Stomach (tissue), 19 donors: ENCODE measurements at places on chromosomes 3 and 15. TPM values are rescaled to one million over a fixed set of nuclear protein-coding genes. Genes with fewer than 3 reads are reported as not detected.

- no peak overlapping the region for H3K27ac ChIP-seq
- H3K36me3 ChIP-seq: no peaks in the 10 kb centered on the region
- H3K4me1 ChIP-seq: peaks cover 7% of the 10 kb centered on the region
- no peak overlapping the region for H3K4me3 ChIP-seq
Measured at GRCh38 chr15:76565366-76565765, 228.8 kb downstream of the ISL2 start.

Gene NR2E3
- not detected for total RNA-seq

DNA sequence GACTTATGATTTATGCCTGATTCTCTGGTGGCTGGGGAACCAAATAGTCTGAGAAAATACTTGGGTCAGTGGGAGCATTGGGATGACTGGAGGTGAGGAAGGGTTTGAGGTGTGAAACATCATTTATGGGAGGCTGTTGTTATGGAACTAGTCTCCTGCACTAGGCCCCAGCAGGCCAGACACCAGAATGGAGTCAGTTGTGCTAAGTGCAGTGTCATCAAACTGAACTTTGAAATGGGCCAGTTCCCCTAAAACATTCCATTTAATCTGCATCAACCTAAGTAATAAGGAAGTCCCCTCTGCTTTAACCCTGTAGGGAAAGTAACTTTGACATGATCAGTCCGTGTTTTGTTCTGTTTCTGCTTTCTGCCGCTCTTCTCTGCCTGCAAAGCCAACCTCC is 44.9 kb upstream of the KLHL25 start:
- H3K36me3 ChIP-seq: no peaks in the 10 kb centered on the region
- no peaks in the 10 kb centered on the region for H3K27me3 ChIP-seq
- peak overlapping the region; percentile 83 for H3K27ac ChIP-seq
- H3K4me3 ChIP-seq: no peak overlapping the region
- H3K4me1 ChIP-seq: peaks cover 37% of the 10 kb centered on the region

- no peak overlapping the region for H3K27ac ChIP-seq
- no peaks in the 10 kb centered on the region for H3K36me3 ChIP-seq
- no peaks in the 10 kb centered on the region for H3K4me1 ChIP-seq
- no peaks in the 10 kb centered on the region for H3K27me3 ChIP-seq
Measured at GRCh38 chr3:80470433-80470832, 702.6 kb upstream of the ROBO1 start.

DNA sequence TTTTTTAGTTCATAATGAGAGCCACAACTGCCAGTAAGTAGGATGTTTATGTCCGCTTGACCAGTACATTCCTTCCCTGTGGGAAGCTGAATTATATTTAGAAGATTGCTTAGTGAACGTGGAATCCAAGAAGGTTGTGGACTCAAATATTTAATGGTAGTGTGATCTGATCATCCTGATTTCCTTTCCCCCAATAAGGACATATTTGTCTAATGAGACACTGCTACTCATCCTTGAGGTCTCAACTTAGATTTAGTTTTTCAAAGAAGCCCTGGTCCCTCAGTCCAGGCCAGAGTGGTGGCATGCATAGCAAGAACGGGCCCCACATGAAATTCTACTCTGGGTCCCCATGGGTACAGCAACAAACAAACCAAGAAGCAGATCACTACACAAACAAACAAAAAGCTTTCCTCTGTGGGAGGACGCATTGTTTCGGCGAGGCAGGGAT is 60.8 kb downstream of the USP13 start:
- no peaks in the 10 kb centered on the region for H3K27me3 ChIP-seq
- no peak overlapping the region for H3K27ac ChIP-seq
- DNase-seq: no peak
- H3K4me1 ChIP-seq: no peaks in the 10 kb centered on the region
- no peak overlapping the region for H3K4me3 ChIP-seq

Gene DPH6
- total RNA-seq: 27.7 TPM

DNA sequence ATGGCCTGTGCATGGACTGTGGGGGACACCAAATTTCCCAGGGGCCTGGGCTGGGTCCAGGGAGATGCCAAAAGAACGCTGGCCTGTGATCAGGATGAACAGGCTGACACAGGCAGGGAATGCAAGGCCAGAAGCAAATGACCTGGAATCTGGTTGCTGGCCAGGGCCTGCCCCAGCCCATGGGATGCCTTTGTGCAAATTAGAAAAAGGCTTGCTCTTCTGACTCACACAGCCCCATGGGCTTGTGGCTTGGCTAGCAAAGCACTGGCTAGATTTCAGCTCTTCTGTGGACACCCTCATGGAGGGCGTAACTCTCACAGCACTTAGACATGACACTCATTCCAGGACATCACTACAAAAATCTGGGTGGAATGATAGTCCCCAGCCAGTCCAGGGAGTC is 356.0 kb downstream of the SHQ1 start:
- peaks cover 14% of the 10 kb centered on the region for H3K4me1 ChIP-seq
- H3K27ac ChIP-seq: no peak overlapping the region
- H3K4me3 ChIP-seq: no peak overlapping the region
- no peaks in the 10 kb centered on the region for H3K36me3 ChIP-seq

DNA sequence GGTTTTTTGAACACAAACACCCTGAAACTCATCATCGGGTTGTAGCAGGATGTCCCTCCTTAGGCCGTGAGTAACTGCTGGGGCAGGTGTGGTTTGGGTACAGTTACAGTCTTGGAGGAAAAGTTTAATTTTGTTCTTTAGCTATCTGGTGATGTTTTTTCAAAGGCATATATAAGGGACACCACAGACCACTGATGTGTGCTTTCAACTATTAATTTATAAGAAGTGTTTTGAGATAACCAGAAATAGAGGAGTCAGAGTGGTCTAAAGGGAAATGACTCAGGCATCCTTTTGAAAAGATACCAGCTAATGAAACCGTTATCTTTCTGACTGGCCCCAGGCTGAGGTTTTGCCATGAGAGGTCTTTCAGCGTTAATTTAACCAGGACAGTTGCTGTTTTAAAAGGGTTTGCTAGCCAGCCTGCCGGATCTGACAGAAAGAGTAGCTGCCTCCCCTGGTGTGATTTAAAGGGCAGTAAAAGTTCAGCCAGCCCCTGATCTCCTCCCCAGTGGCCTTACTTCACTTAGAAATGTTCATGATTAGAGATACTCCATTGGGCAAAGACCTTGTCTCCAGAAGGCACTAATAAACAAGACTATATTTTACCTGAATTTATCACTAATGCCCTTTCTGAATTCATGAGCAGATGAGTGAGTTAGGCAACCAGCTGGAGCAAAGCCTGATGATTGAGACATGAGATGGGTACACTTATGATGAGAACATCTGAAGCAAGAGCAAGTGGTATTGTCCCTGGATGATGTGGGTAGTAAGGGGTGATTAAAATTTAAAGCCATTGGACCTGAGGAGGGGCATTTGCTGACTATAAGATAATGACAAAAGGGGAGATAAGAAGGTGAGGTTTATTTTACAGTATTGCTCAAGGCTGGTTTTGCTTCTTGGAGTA is 482.5 kb upstream of the TBL1XR1 start:
- DNase-seq: no peak
- H3K4me1 ChIP-seq: no peaks in the 10 kb centered on the region
- no peaks in the 10 kb centered on the region for H3K27me3 ChIP-seq

GRCh38 chr15:65653801-65654521 is 32.2 kb downstream of the SLC24A1 start:
- peaks cover 75% of the 10 kb centered on the region for H3K36me3 ChIP-seq
- no peaks in the 10 kb centered on the region for H3K27me3 ChIP-seq
- no peaks in the 10 kb centered on the region for H3K4me1 ChIP-seq
- DNase-seq: no peak
- no peak overlapping the region for H3K27ac ChIP-seq

DNA sequence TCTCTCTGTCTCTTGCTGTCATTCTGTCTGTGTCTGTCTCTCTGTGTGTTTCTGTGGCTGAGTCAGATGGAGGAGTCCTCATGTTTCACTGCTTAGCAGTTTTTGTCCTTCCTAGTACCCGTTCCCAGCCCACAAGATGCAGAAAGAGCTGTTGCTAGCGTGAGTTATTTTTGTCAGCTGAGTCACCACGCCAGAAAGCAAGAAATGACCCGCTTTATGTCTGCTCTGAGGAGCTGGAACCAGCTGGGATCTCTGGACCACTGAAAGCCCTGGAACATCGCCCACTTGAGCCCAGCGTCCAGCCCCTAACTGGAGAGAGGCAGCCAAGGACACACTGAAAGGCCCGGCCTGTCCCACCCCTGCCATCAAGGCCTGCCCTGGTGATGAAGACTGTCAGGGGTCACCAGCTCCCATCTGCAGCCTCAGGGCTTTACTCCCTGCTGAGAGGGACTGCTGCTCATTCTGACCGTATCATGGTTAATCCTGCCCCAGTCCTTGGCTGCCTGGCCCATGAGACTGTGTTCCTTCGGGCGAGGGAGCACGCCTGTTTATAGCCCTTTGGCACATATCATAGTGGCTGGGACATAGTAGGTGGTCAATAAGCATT is 101.7 kb upstream of the TPM1 start:
- H3K36me3 ChIP-seq: no peaks in the 10 kb centered on the region
- no peaks in the 10 kb centered on the region for H3K27me3 ChIP-seq
- H3K4me1 ChIP-seq: peaks cover 14% of the 10 kb centered on the region

DNA sequence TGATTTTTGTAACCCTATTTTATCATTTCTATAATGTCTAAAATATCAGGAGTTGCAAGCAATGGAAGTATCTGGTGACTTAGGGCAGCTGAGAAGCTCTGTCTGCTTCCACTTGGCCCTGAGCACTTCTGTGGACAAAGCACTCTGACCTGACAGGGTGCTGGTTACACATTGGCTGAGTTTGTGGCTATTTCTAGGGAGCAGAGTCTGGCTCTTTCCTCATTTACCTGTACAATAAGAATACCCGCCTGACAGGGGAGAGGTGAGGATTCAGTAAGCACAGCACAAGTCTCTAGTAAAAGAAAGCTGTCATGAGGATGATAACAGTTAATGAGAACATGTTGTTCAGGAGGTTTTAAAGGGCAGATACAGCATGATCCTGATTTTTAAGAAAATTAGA is 33.3 kb upstream of the SPESP1 start:
- no peaks in the 10 kb centered on the region for H3K4me1 ChIP-seq
- H3K27me3 ChIP-seq: no peaks in the 10 kb centered on the region
- H3K27ac ChIP-seq: no peak overlapping the region
- DNase-seq: no peak
- H3K36me3 ChIP-seq: no peaks in the 10 kb centered on the region

DNA sequence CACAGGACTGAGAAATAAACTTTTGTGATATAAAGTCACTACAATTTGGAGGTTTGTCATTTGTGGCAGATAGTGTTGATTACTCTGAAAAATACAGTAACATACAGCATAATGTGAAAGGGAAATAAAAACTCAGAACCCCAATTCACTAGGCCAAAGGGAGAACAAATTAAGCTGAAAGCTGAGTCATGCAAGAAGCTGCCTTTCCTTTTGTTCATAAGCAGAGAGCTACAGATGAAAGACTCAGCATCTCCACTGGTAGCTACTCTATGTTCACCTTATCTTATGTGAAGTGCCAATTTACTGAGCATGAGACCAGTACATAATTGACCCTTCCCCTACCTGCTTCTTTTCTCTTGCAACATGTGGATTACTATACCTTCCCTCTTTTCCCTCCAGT is 19.3 kb upstream of the SLTM start:
- peak; percentile 34 for DNase-seq
- H3K4me1 ChIP-seq: peaks cover 13% of the 10 kb centered on the region
- H3K36me3 ChIP-seq: no peaks in the 10 kb centered on the region
- no peaks in the 10 kb centered on the region for H3K27me3 ChIP-seq
- H3K27ac ChIP-seq: peak overlapping the region; percentile 88

- no peak overlapping the region for H3K27ac ChIP-seq
- H3K4me1 ChIP-seq: no peaks in the 10 kb centered on the region
- no peaks in the 10 kb centered on the region for H3K27me3 ChIP-seq
- peak; percentile 50 for DNase-seq
Measured at GRCh38 chr3:105965384-105965783, 96.6 kb upstream of the CBLB start.

Gene IL1RAP
- 19.1 TPM for total RNA-seq

GRCh38 chr3:13580256-13581023 is 31.5 kb downstream of the FBLN2 start:
- H3K4me3 ChIP-seq: no peak overlapping the region
- H3K36me3 ChIP-seq: no peaks in the 10 kb centered on the region
- no peaks in the 10 kb centered on the region for H3K27me3 ChIP-seq
- DNase-seq: no peak
- H3K27ac ChIP-seq: no peak overlapping the region
- no peaks in the 10 kb centered on the region for H3K4me1 ChIP-seq

Gene ADAMTS7
- 102 TPM for total RNA-seq

DNA sequence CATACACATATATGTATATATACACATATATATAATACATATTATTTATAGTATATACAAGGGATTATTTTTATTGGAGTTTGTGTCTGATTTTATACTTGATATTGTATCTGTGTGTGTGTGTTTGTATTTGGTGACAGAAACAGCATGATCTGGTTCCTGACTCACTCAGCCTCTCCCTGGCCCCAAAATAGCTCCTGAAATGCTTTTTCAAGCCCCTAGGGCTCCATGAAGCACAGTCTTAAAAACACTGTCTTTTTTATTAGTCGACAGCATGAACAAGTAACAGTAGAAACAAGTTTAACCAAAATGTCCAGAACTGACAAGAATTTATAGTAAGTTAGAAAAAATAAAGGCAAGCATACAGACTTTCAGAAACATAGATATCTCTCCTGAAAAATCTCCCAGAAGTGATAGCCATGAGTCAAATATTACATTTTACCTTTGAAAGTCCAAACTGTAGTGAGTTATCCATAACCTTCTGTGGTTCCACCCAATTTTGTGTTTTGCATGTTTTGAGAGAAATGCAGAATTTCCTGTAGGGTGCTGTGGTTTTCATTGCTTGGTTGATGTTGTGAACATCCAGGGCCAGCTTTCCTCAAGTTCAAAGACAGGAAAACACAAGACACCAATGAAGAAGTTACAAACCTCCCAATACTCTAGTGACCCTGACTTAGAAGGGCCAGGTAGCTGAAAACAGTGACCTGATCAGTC is 98.5 kb upstream of the CCDC80 start:
- no peaks in the 10 kb centered on the region for H3K27me3 ChIP-seq
- no peaks in the 10 kb centered on the region for H3K4me1 ChIP-seq
- no peaks in the 10 kb centered on the region for H3K36me3 ChIP-seq
- H3K4me3 ChIP-seq: no peak overlapping the region
- DNase-seq: no peak

DNA sequence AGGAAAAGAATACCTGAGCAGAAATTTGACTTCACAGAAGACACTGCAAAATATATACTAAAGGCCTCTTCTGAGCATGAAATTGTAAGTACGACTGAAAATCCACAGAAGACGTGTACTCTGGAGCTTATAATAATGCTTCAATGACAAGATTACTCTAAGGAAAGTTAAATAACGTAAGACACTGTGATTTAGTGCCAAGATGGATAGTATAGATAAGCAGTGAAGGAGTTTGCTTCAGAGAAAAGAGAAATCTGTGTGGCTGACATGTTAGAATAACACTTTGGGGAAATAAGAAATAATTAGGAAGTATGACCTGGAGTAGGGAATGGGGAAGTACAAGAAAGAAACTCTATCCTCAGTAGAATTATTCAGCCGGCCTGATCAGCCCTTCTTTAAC is 28.9 kb downstream of the ALDH1A2 start:
- H3K36me3 ChIP-seq: no peaks in the 10 kb centered on the region
- H3K4me1 ChIP-seq: peaks cover 9% of the 10 kb centered on the region
- H3K27ac ChIP-seq: no peak overlapping the region
- no peak overlapping the region for H3K4me3 ChIP-seq

- H3K4me3 ChIP-seq: peak overlapping the region; percentile 81
- H3K36me3 ChIP-seq: no peaks in the 10 kb centered on the region
- DNase-seq: no peak
- peak overlapping the region; percentile 95 for H3K27ac ChIP-seq
Measured at GRCh38 chr15:50909010-50909317, 481 bp downstream of the AP4E1 start.

- H3K27ac ChIP-seq: peak overlapping the region; percentile 90
- H3K4me3 ChIP-seq: peak overlapping the region; percentile 79
- no peak for DNase-seq
- peaks cover 55% of the 10 kb centered on the region for H3K27me3 ChIP-seq
- H3K36me3 ChIP-seq: peaks cover 18% of the 10 kb centered on the region
Measured at GRCh38 chr15:63041402-63041973, 1.1 kb upstream of the TPM1 start.
